ENCODE measurements at places on chromosomes 7 and 10. TPM values are rescaled to one million over a fixed set of nuclear protein-coding genes. Genes with fewer than 3 reads are reported as not detected.

DNA sequence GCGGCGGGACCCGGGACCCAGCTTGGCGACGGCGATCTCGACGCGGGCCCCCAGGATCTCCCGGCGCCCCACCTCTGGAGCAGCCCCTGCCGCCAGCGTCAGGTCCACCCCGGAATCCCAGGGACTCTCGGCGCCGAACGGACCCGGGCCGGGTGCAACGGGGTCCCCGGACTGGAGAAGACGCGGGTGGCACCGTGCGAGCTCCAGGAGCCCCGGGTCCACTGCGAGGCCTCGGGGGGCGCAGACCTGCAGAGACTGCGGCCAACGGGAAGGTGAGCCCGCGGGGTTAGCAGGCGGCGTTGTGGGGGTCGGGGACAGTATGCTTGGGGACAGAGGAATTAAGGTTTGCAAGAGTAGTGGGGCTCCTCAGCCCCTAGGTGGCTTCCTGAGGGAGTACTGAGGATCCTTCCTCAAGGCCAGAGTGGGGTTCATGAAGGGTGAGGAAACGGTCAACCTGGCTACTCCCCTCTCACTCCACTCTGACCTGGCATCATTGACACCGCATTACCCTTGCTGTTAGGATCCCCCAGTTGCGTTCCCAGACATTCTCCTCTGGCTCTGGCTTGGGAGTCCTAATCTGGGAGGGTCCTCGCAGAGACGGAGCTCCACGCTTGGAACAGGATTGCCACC, 353 bp downstream of the EPHB6 start:
- no peak overlapping the region for H3K27ac ChIP-seq
- peaks cover 2% of the 10 kb centered on the region for H3K36me3 ChIP-seq
- peaks cover 19% of the 10 kb centered on the region for H3K27me3 ChIP-seq
- no peak for DNase-seq

DNA sequence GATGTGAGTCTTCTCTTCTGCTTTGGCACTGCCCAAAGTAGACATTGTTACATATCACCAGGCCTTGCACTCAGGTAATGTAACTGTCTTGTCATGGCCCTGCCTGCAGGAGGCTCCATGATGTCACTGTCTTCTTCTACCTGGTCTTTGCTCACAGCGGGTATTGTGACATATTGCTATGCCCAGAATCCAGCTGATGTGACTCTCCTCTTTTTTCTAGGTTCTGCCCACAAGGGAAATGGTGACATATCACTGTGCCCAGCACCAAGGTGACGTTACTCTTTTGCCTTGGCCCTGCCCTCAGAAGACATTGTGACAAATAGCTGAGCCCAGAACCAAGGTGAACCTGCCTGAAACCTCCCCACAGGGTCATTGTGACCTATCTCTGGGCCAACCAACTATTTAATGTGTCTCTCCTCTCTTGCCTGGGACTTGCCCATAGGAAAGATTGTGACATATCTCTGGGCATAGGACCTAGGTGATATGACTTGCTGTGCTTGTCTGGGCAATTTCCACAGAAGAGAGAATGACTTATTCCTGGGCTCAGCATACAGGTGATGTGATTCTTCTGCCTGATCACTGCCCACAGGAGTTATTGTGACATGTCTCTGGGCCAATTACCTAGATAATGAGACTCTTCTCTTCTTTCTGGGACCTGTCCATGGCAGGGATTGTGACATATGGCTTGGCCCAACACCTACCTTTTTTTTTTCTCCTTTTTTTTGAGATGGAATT, 26.5 kb upstream of the ZNF107 start:
- no peaks in the 10 kb centered on the region for H3K36me3 ChIP-seq
- H3K4me1 ChIP-seq = no peaks in the 10 kb centered on the region
- H3K27ac ChIP-seq = no peak overlapping the region
- no peaks in the 10 kb centered on the region for H3K27me3 ChIP-seq
- no peak overlapping the region for H3K4me3 ChIP-seq

- peaks cover 2% of the 10 kb centered on the region for H3K4me1 ChIP-seq
- peaks cover 55% of the 10 kb centered on the region for H3K27me3 ChIP-seq
Measured at GRCh38 chr7:41699516-41699915, 3.4 kb downstream of the INHBA start.

DNA sequence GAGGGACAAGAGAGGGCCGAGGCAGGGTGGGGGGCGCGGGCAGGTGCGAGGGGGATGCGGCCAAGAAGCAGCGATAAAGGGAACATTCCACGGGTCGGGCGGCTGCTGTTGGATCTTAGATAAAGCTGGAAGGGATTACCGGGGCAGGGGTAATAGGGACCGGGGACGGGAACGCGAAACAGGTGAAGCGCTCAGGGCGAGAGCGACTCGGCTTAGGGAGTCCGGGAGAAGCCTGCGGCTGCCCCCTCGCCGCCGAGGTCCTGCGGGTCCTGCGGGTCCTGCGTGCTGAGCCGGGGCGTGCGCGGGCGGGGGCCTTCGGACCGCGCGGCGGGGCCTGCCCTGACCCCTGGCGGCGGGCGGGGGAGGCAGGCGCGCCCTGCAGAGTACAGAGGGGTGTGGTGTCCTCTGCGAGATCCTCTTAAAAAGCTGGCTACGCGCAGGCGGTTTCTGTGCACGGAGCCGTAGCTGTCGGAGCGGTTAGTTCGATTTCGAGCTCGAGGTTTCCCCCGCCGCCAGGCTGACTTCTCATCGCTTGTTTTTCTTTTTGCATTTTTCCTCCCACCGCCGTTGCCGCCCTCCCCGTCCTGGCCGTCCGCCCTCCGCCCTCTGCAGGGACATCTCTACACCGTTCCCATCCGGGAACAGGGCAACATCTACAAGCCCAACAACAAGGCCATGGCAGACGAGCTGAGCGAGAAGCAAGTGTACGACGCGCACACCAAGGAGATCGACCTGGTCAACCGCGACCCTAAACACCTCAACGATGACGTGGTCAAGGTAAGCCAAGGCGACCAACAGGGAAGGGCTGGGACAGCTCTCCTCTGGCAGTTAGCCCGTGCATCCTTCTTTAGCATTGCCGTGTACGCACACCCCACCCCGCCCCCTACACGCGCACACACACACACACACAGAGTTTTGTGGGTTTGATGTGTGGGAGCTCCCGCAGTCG, 1.4 kb downstream of the CAV1 start:
- H3K27me3 ChIP-seq = peaks cover 75% of the 10 kb centered on the region
- peaks cover 25% of the 10 kb centered on the region for H3K4me1 ChIP-seq
- no peaks in the 10 kb centered on the region for H3K36me3 ChIP-seq
- no peak overlapping the region for H3K27ac ChIP-seq
- DNase-seq = peak; percentile 70

GRCh38 chr7:107471292-107472070, 1.6 kb downstream of the GPR22 start:
- H3K27ac ChIP-seq = no peak overlapping the region
- no peaks in the 10 kb centered on the region for H3K27me3 ChIP-seq
- H3K4me3 ChIP-seq = no peak overlapping the region
- H3K36me3 ChIP-seq = no peaks in the 10 kb centered on the region

DNA sequence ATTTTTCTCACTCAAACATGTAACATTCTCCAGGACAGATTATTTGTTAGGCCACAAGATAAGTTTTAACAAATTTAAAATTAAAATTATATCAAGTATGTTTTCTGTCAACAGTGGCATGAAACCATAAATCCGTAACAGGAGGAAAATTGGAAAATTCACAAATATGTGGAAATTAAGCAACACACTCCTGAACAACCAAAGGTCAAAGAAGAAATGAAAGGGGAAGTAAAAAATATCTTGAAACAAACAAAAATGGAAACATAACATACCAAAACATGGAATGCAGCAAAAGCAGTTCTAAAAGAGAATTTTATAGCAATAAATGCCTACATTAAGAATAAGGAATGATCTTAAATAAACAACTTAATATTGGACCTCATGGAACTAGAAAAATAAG, 147.3 kb downstream of the ZEB1 start:
- no peaks in the 10 kb centered on the region for H3K27me3 ChIP-seq
- no peak for DNase-seq
- no peak overlapping the region for H3K4me3 ChIP-seq
- peaks cover 69% of the 10 kb centered on the region for H3K36me3 ChIP-seq
- H3K4me1 ChIP-seq = no peaks in the 10 kb centered on the region
- H3K27ac ChIP-seq = no peak overlapping the region

GRCh38 chr10:118278649-118279048, 63.5 kb downstream of the FAM204A start:
- H3K27ac ChIP-seq = no peak overlapping the region
- no peaks in the 10 kb centered on the region for H3K36me3 ChIP-seq
- H3K4me3 ChIP-seq = no peak overlapping the region
- H3K27me3 ChIP-seq = peaks cover 2% of the 10 kb centered on the region
- H3K4me1 ChIP-seq = no peaks in the 10 kb centered on the region

- peak overlapping the region; percentile 98 for H3K27ac ChIP-seq
- H3K27me3 ChIP-seq = no peaks in the 10 kb centered on the region
- peaks cover 43% of the 10 kb centered on the region for H3K36me3 ChIP-seq
- H3K4me3 ChIP-seq = peak overlapping the region; percentile 85
- DNase-seq = peak; percentile 50
Measured at GRCh38 chr7:4745971-4746919, 29.2 kb upstream of the AP5Z1 start.

DNA sequence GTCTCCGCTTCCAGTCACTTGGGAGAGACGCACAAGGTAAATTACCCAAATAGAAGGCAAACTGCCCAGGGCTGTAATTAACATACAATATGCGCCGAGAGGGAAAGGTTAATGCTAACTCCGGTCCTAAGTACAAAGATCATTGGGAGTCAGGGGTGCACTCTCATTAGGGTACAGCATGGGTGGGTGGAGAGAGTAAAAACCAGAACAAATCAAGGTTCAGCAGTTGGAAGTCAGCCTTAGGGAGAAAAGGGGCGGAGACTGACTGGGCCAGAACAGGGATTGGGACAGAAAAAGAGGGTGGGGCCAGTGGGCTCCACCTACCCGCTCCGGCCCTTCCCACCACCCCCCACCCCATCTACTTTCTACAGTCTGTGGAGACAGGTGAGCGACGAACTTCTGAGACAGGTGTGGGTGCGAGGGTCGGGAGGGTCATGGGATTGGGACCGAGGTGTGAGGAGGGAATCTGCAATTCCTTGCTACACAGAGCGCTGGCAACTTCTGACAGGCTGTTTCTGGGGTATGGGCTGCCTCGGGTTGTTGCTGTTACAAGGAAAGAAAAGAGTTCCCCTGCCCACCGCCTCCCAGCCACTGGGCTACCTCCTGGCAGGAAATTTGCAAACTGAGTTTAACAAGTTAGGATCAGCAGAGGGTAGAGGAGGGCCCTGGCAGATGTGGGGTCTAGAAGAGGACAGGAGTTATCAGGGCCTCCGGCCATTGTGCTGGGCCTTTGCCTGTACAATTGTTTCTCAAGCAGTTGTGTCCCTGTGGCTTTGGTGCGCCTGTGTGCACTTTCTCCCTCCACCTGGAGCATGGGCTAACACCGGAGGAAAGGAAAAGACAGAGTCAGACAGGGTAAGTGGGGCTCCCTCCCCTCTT, at the start of gene TMEM139:
TMEM139 (plus strand) TSS at position 368 of the 879 bp plus-strand sequence. CDS start 1,000 bp downstream, outside the sequence.
- no peak within 1 kb of the TSS for H3K4me3 ChIP-seq
- peaks cover 51% of the 10 kb centered on the region for H3K4me1 ChIP-seq
- H3K27me3 ChIP-seq = no peaks in the 10 kb centered on the region
- peaks cover 20% of the 10 kb centered on the region for H3K36me3 ChIP-seq

DNA sequence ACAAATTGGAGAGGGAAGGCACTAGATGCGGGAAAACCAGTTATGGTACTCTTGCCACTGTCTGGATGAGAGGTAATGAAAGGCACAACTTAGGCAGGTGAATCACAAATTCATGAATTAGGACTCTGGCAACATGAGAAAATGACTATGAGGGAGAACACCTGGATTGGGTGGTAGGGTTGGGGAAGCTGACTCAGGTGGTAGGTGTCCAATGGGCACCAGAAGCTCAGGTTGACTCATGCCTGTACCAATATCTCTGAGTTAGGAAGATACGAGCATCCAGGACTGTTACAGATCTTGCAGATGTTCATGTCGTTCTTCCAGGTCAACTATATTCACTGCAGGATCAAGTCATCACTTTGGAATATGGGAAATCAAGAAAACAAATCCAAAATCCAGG, 56.7 kb downstream of the NPY start:
- no peak for DNase-seq
- no peak overlapping the region for H3K27ac ChIP-seq
- no peak overlapping the region for H3K4me3 ChIP-seq
- H3K36me3 ChIP-seq = no peaks in the 10 kb centered on the region
- H3K27me3 ChIP-seq = peaks cover 7% of the 10 kb centered on the region

ENTPD1 gene
- 33.3 TPM for total RNA-seq

CRPPA gene
- 0.68 TPM for total RNA-seq

KCNH2 gene
- total RNA-seq = 0.15 TPM

VSTM2A gene
- not detected for total RNA-seq

SLC29A3 gene
- 2.6 TPM for total RNA-seq

AKR1C4 gene
- total RNA-seq = not detected

Data from activated CD4-positive, alpha-beta memory T cell treated with anti-CD3 and anti-CD28 coated beads, Interleukin-2, amount 10 ng/mL, durations not matched to agents 7 days and 5 days (primary cell).